ENCODE measurements at places on chromosomes 11 and 22. TPM values are rescaled to one million over a fixed set of nuclear protein-coding genes. Genes with fewer than 3 reads are reported as not detected.

The SOX6 gene
- total RNA-seq: not detected

The DEFB131B gene
- total RNA-seq: not detected

The F2 gene
- total RNA-seq: not detected

The ZNF408 gene
- total RNA-seq: 9.0 TPM

The BTBD18 gene
- not detected for total RNA-seq

- no peak for DNase-seq
Observed at GRCh38 chr11:113203141-113203753, 111.1 kb upstream of the TTC12 start.

- no peak for DNase-seq
Observed at GRCh38 chr11:75939992-75940391, 125.0 kb downstream of the UVRAG start.

GRCh38 chr11:45856044-45856468 lies 8.8 kb downstream of the CRY2 start:
- no peak for DNase-seq

DNA sequence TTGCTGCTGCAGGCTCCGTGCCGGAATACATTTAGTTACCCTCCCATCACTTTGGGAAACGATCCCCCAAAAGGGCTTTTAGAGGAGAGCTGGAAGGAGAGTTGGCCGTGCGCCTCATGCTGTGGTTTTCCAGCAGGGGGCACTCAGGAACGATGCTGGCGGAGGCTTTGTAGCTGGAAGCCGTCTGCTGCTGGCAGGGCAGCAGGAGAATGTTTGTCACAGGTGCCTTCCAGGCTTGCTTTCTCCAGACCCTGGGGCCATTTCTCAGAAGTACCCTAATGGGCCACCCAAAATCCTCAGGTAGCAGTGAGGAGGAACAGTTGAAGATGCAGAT lies 30.0 kb upstream of the CABP7 start:
- peak; percentile 72 for DNase-seq

- DNase-seq: no peak
Observed at GRCh38 chr11:68649851-68650555, 34.3 kb upstream of the GAL start.

GRCh38 chr11:5703741-5704536 lies 14.3 kb downstream of the TRIM22 start:
- no peak for DNase-seq

DNA sequence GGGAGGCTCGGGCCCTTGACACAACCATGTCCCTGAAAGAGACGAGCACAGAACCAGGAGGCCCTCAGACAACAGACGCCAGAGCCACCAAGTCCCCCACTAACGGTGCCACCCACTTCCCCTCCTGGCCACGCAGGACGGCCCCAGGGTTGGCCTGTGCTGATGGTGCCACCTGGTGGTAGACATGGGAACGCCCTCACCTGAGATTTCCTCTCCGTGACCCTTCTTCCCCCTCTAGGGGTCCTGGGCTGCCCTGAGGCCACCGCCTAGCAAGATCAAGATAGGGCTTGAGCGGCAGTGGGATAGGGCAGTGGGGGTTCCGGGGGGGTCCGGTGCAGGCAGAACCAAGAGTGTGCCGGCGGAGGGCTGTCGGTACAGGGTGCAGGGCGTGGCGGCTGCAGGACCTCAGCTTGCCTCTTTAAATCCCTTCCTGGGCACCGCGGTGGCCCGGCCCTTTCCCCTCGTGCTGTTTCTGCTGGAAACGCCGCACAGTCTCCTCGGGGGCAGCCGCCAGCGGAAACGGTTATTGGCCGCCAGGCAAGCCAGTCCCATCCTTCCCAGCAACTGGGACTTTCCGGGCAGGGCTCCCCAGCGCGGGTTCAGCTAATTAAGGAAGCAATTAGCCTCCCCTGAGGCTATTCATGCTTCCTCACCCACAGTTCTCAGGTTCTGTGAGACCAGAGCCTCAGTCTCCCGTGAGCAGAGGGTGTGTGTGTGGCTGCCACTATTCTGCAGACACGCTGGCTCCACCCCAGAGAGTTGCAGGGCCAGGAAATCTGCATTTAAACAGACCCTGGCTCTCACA lies 5.5 kb upstream of the NFAM1 start:
- DNase-seq: peak; percentile 11

GRCh38 chr11:77770629-77771028 lies 49.9 kb downstream of the RSF1 start:
- DNase-seq: no peak

DNA sequence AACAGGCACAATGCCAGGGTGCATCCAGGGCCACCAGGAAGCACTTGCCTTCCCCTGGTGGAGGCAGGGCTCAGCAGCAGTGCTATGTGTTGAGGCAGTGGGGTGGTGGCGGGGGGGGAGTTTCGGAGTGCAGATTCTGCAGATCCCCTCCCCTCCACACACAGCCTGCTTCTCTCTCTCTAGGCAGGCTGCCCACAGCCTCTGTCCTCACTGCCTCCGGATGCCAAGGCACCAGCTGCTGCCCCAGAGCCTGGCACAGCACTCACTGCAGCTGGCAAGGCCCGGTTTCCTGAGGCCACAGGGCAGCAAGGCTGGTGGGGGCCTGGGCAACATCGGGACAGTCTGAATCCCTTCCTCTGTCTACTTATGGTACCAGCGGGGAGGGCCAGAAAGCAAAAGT lies 35.8 kb downstream of the NRXN2 start:
- peak; percentile 39 for DNase-seq

DNA sequence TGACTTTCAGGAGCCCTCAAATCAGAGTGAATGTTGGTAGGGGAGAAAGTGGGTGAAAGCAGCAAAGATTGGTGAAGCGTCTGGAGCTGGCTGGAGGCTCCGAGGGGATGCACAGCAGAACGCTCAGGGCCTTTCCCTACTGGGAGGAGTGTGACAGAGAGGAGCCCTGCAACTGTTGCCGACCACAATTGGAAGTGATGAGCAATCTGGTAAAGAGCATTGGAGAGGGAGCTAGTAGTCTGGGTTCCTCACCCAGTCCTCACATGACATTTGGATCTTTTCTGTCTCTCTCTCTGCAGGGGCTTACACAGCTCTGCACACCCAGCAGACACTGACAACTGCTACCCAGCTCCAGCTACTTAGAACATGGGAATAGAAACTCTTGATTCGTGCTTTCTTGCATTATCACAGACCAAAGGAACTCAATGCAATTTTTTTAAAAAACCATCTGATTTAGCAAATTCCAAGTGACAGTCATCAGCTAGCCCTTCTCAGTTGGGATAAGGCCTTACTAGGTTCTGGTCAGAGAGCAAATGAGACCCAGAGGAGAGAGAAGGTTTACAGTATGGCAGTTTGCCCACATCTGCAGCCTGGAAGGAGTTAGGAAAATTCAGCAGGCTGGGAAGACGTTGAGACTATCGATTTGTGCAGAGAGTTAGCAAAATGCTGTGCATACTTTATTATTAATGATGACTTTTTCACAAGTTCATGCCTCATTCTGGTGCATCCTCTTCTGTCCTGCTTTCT lies 278.0 kb upstream of the PLET1 start:
- DNase-seq: no peak

GRCh38 chr11:131146827-131147490 lies 223.5 kb upstream of the NTM start:
- peak; percentile 9 for DNase-seq

DNA sequence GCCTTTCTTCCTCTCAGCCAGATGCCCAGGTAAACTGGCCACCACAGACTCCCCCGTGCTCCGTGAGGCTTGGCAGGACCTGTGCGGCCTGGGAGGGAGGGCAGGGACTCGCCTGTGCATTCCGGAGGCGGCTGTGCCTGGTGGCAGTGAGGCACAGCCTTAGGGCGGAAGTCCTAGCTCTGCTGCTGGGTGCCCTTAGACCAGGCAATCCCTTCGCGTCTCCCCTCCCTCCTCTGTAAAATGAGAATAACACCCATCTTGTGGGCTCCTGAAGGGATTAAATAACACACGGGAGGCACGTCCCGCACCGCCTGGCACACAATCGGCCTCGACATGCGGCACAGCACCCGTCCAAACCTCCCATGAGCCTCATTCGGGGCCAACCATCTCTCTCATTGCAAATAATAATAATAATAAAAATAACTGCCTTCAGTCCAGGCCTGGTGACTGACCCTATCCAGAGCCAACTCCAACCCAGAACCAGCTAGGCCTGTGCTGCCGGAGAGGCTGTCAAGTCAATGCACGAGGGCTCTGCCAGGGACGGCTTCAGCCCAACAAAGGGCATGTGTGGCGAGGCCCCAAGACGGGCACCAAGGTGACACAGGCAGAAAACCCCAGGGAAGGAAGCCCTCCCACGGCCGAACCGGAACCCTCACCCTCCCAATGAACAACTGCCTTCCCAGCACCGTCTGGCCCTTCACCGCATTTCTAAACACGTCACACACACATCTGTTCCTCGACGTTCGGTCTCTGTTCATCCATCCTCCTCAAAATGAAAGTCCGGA lies 8.2 kb downstream of the LTO1 start:
- DNase-seq: no peak

DNA sequence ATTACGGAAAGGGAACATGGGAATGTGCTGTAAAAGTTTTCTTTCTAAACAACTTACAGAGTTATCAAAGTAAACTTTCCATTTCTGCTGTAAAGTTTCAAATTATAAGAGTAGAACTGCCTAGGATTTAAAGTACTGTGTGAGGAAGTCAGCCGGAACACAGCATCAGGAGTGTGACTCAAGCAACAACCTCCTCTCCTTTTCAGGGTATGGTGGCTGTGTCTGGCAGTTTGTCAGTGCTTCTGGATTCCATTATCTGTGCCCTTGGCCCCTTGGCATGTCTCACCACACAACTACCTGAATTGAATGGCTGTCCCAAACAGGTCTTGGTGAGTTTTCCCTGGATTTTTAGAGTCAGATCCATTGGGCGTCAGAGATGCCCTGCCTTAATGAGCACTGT lies 6.9 kb upstream of the TOM1 start:
- DNase-seq: no peak

DNA sequence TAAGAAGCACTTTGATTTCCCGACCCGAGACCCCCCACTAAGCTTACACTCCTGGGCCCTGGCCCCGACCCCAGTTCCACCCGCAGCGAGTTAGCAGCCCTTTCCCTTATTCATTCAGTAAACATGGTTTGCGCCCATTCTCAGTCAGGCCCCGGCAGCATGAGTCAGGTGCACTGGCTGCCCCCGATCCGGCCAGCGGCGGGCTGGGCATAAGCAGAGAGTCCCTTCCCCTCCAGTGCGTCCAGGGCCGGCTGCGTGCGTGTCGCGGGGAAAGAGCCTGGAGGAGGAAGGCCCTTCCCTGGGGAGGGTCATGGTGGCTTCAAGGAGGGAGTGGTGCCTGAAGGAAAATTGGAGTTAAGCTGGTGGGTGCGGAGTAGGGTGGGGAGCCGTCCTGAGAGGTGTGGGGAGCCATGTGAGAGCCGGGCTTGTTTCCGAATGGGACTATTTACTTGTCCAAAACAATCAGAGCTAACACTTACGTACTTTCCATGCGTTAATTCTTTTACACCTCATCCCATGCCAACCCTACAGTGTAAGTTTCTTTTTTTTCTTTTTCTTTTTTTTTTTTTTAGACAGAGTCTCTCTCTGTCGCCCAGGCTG lies 657 bp downstream of the IGHMBP2 start:
- peak; percentile 13 for DNase-seq

DNA sequence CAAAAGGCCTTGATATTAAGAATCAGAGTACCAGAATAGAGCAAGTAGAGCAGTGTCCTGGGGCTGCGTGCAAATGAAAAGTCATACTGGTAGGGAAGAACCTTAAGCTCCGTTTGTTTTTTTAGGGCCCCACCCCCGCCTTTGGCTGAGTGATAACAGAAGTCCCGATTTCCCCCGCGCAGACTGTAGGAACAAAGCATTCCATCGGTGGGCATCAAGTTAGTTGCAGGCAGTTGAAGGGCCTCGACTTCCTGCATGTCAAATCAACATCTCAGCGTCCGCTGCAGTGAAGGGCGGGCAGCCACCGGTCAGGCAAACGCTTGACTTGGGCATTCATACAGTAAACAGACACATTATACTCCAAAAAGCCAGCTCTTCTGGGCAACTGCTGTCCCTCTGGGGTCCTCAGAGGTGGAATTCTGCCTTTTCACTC lies 11.7 kb downstream of the LRP4 start:
- DNase-seq: no peak

DNA sequence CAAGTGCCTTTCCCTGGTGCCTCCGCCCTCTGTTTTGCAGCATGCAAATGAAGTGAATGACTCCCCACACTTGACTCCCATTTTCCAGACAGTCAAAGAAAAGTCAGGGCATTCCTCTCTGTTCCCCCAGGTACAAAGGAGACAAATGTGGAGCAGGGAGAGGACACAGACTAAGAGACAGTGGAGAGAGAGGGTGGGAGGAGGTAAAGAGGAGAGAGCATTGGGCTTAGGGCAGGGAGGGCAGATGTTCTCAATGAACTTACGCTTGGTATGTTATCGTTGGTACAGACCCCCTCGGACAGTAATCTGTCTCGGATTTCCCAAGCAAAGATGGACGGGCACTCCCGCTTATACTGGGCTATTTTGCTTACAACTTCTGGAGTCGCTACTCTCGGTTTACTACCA lies 9.8 kb downstream of the PAX6 start:
- DNase-seq: no peak

GRCh38 chr11:134786636-134787035 lies 374.6 kb upstream of the B3GAT1 start:
- DNase-seq: no peak

DNA sequence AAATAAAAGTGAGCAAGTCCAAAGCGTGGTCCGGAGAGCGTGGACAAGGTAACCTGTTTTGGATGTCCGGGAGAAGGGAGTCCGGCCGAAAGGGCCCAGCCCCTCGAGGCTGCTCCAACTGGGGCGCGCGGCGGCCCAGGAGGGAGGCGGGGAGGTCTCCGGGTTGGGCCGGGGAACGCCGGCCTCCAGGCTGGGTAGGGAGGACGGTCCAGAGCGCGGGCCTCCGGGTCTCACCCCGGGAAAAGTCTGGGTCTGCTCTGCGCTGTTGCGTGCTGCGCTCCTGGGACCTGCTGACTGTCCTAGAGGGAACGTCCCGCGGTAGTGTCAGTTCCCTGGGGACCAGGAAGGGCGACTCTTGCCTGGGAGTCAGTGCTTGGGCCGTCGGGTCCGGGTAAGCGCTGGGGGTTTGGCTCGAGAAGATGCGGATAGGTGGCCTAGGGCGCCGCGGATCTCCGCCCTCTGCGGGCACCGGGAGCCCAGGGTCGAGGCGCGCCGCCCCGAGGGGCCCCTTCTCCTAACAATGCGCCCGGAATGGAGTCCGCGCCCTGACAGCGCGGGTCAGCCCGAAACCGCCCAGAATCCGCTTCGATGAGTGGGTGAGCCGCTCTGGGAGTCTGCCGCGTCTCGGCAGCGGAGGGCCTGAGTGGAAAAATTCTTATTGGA lies 988 bp upstream of the FLI1 start:
- DNase-seq: no peak
